Effector memory CD4-positive, alpha-beta T cell (primary cell): ENCODE measurements at places on chromosomes 16 and 17.

DNA sequence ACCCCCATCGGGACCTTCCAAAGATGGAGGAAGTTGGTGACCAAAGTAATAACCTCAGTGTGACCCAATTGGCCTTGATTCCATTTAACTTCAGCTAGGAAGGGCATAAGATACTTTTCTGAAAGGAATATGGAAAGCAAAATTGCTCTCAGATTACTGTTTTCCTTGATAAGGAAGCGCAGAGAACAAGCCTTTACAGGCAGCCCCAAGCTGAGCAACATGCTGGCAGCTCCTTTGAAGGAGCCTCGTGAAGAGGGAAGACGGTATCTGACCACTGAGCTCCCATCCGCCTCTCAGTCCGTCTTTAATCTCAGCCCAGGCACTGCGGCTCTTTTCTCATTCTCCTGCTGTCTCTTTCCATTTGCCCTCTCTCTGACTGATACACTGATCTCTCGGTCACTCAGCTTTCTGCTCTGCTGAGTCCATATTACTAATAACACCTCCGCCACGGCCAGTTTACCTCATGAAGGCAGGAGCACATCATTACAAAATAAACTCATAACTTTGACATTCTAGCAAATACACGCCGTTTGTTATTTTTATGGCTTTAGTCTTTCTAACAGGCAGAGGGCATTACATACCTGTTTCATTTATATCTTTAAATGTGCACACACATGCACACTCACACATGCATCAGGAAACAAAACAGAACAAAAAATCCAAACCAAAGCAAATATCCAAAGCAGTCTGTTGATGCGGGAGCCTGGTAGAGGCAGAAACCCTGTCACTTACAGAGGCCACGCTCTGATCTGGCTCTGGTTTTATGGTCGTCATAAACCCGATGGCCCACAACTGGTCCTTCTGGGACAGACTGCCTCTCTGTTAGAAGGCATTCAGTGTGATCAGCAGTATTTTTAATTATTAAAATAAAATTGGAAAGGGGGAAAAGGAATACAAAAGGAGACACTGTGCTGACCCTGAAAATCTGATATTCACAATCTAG is 183.2 kb downstream of the AATF start:
- DNase-seq: no peak

GRCh38 chr17:43905985-43906852 is 1.1 kb downstream of the MPP2 start:
- no peak for DNase-seq

GRCh38 chr17:14712611-14713021 is 411.7 kb downstream of the HS3ST3B1 start:
- DNase-seq: no peak

DNA sequence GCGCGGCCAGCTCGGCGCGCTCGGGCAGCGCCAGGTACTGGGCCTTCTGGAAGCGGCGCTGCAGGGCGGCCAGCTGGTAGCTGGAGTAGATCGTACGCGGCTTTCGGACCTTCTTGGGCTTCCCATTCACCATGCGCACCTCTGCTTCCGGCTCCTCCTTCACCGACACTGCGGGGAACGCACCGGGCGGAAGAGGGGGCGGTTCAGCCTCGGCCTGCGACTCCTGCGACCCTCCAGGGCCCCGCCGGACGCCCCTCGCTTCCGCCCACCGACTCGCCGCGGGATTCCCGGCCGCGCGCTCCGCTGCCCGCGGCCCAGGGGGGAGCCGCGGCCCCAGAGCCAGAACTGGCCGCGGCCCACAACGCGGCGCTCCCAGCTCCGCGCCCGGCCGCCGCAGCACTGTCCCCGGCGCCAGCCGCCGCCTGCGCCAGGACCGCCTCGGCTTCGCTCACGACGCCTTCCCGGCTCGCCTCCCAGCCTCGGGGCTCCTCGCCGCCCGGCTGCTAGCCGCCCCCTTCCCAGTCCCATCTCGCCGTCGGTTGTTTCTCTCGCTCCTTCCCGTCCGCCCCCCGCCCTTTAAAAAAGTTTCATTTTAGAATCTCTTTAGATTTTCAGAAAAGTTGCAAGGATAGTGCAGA is 1.5 kb downstream of the DLX3 start:
- DNase-seq: no peak

DNA sequence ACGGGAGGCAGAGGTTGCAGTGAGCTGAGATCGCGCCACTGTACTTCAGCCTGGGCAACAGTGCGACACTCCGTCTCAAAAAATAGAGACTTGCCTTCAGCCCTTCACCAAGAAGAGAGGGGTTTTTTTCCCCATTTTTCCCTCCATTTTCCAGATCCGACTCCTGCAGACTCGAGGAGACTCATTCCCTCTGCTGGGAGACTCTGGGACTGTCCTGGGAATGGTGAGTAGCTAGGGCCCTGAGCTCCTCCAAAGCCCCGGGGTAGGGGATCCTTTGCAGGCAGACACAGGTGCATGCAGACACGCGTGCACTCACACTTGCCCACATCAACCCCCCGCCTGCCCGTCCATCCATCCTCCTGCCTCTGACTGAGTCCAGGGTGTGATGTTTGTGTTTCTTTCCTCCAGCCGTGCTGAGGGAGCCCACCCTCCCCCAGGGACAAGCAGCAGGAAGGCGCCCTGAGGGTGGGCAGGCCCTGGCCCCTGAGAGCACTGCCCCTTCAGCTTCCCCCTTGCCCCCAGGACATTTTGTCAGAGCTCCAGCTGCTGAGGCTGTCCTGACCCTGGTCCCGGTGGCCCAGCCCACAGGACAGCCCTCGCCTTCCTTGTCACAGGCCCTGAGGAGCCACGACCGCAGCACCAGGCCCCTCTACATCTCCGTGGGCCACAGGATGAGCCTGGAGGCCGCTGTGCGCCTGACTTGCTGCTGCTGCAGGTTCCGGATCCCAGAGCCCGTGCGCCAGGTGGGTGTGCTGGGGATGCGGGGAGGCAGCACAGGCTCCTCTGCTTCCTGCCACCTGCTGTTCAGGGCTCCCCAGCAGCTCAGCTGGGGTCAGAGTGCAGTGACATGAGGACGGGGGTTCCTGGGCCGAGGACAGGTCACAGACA is 10.2 kb downstream of the ENDOV start:
- DNase-seq: no peak

GRCh38 chr17:79154951-79155585 is 80.4 kb downstream of the ENGASE start:
- DNase-seq: no peak
